ENCODE measurements at places on chromosomes 2 and 18.
A peak's percentile ranks its signal among the peaks of the same experiment; 100 is the strongest.

GRCh38 chr18:76791106-76791505, 31.3 kb upstream of the ZNF236 start:
- DNase-seq = peak; percentile 35

GRCh38 chr2:238380336-238380735, 46.4 kb upstream of the ASB1 start:
- no peak for DNase-seq

GRCh38 chr2:215504547-215504946, 68.7 kb upstream of the FN1 start:
- no peak for DNase-seq

GRCh38 chr2:198438331-198438730, 633.9 kb downstream of the PLCL1 start:
- DNase-seq = no peak

DNA sequence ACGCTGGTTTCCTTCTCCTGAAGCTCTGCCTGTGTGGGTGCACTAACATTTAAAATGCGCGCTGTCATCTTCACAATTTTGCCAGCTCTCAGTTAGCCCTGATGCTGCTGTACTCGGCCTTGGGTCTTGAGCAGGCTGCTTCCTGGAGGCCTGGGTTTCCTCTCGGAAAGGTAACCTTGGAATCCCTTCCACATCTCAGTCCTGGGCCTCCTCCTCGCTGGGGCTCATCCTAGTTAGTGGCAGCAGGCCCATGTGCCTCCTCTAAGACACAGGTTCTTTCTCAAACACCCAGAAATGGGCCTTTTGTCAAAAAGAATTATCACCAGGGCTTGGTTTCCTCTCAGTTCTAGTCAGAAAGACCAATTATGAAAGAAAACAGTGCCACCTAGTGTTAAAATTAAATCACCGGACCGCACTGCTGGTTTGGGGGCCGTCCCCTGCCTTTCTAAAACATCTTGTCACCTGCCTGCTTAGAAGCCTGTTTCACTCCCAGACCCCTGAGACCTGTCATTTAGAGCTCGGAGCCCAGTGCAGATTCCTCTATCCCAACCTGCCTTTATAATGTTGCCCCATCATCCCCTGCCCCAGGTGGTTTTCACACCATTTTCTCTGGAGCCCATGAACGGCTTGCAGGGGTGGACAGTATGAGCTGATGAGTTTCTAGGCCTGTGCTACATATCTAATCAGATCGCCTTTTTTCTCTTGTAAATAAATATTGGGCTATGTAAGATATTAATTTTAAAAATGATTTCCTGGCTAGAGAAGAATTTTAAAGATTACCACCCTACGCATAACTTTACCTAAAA, 42.4 kb downstream of the HK2 start:
- peak; percentile 79 for DNase-seq

- DNase-seq = peak; percentile 33
These were observed 181.6 kb downstream of the DNAH6 start for GRCh38 chr2:84697895-84698294.

- DNase-seq = peak; percentile 56
These were observed 658.0 kb upstream of the CDH2 start for GRCh38 chr18:28834889-28835288.

DNA sequence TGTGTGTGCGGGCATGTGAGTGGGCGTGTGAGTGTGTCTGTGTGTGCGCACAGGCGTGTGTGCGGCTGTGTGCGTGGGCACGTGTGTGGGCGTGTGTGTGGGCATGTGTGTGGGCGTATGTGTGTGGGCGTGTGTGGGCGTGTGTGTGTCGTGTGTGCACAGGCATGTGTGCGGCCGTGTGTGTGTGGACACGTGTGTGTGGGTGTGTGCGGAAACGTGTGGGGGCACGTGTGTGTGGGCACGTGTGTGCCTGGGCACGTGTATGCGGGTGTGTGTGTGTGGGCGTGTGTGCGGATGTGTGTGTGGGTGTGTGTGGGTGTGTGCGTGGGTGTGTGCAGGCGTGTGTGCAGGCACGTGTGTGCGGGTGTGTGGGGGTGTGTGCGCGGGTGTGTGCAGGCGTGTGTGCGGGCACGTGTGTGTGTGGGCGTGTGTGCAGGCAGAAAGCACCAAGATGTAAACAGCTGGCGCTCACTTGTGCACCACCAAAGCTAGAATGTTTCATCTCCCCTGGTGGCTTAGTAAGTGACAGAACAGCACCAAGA, 31.2 kb upstream of the ALKAL2 start:
- DNase-seq = no peak

DNA sequence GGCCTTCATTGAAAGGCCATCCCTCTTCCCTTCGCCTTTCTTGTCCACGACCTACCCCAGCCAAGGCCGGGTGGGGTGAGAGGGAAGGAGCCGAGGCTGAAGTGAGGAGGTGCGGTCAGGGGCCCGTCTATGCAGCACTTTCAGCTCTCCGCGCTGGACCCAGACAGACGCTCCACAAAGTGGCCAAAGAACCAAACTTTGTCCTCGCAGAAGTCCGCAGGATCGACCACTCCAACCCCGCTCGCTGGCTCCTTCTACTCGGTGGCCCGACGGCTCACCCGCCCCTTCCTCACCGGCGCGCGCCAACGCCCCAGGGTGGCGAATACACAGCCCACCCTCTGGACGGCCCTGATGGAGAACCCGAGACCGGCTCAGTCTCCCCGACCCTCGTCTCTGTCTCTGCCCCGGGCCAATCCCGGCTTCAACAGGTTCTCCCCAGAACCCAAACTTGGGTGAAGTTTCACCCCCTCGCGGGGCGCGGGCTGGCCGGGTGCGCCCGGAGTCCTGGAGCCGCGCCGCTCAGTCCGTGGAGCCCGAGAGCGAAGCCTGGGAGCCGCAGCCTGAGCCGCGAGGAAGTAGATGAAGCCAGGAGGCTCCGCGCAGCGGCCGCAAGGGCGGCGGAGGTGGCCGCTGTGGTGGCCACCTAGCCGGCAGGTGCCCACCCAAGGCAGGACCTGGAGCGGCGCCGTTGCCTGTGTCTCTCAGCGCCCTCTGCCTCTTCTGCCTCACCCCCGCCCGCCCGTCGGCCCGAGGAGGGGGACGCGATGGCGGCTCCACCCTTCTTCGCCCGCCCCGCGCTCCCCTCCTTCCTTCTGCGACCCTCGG, 26.7 kb upstream of the ALPP start:
- no peak for DNase-seq

DNA sequence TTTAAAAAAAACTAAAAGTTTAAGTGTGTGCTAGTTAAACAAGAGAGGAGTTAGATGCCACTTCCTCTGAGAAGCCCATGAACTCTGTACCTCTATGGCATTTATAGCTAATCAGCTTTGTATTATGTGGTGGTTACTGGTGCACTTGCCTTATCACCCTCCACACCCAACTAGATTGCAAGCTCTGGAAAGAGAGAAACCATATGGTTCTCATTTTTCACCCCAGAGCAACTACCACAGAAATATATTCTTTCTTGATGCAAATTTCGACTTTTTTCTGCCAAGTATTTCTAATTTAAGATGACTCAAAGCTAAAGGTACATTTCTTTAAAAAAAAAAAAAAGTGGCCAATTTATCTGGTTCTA, 24.2 kb downstream of the RAPH1 start:
- no peak for DNase-seq

- no peak for DNase-seq
These were observed 3.2 kb upstream of the DYTN start for GRCh38 chr2:206721256-206721920.

DNA sequence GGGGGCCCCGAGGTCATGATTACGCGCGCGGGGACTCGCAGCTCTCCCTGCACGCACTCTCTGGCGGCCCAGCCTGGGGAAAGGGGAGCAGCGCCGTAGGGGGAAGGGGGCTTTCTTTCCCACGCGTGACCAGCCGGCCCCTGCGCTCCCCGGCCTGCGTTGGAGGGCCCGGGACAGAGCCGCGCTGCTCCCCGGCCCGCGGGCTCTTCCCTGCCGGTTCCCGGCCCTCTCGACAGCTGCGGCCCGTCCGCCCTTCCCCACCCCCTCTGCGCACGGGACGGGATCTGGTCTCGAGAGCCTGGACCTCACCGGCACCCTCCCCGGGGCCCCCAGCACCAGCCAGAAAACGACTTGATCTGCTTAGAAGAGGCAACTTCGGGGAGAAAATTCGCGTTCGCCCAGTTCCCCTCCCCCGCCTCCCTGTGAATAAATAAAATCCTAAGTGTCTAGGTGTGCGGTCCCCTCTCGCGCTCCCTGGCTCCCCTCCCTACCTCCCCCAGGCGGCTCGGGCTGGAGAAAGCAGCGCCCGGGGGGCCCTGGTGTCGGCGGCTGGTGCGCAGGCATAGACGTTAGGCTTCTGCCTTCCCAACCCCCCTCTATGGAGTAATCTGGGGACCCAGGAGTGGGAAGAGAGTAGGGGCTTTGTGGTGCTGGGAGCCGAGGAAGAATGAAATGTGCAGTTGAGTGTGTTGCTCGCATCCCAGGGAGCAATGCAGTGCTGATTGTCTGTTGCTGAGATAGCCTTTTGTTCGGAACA, 803 bp upstream of the FIGN start:
- peak; percentile 70 for DNase-seq

- peak; percentile 27 for DNase-seq
These were observed 476.3 kb downstream of the TRIB2 start for GRCh38 chr2:13193075-13193474.

- peak; percentile 41 for DNase-seq
These were observed 177.7 kb upstream of the GULP1 start for GRCh38 chr2:188114014-188114413.

DNA sequence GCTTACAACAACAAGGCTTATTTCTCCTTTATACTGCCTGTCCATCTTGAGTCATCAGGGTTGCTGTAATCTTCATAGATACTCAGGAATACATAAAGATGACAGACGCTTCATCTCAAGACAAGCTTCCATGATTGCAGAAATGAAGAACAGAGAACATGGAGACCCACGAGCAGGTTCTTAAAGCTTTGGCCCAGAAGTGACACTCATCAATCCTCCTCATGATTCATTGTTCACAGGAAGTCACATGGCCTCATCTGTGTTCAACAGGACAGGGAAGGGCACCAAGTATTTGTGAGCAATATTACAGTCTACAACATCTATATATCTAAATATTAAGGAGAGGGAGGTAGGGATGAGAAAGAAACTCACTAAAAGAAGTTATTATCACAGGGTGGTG, 36.5 kb upstream of the PGAP1 start:
- DNase-seq = no peak

- peak; percentile 69 for DNase-seq
These were observed 115.3 kb downstream of the FHOD3 start for GRCh38 chr18:36412778-36413177.

DNA sequence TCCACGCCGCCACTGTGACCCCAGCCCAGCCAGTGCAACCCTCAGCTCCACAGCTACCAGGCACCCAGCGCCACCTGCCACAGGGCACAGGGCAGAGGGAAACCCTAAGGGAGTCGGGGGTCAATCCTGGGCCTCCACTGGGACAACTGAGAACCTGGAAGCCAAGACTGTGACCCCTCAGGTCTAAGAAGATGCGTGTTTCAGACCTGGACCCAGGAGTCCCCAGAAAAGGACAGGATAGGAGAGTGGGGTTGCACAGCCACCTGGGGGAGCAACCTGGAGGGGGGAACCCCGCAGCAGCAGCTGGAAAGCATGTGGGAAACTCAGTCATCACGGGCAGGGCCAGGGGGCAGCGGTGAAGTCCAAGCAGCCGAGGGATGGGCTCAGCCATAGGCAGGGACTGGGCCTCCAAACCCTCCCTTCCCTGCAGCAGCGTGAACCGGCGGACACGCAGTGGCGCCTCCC, 4.1 kb downstream of the ESPNL start:
- DNase-seq = no peak

GRCh38 chr2:236904389-236905263, 181.1 kb upstream of the COPS8 start:
- no peak for DNase-seq

- no peak for DNase-seq
These were observed 383.2 kb upstream of the SLC14A2 start for GRCh38 chr18:45232061-45232460.

- DNase-seq = no peak
These were observed 30.5 kb upstream of the TWIST2 start for GRCh38 chr2:238817382-238817781.

DNA sequence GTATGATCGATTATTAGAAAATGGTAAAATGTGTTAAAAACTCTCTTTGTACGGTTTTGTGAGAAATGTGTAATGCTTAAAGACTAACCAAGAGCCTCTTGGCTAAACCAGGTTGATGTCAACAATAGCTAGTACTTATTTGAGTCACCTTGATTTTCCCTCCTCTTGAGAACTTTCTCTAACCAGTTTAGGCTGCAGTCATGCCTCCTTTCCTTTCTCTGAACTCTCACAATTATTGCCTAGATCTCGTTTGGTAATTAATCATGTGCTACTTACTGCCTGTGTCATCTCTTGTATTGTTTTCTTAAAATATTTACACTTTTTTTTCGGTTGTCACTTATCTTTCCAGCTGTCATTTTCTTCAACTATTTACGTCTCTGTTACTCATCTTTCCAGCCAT, 1.1 kb upstream of the EPC2 start:
- DNase-seq = no peak

- DNase-seq = peak; percentile 71
These were observed 9.7 kb downstream of the DOK1 start for GRCh38 chr2:74564222-74564621.

- no peak for DNase-seq
These were observed 140.1 kb downstream of the LNPK start for GRCh38 chr2:175861958-175862357.

GRCh38 chr2:239927424-239927981, 97.6 kb downstream of the NDUFA10 start:
- peak; percentile 95 for DNase-seq

- DNase-seq = peak; percentile 68
These were observed 65.7 kb downstream of the RRM2 start for GRCh38 chr2:10188211-10188610.

DNA sequence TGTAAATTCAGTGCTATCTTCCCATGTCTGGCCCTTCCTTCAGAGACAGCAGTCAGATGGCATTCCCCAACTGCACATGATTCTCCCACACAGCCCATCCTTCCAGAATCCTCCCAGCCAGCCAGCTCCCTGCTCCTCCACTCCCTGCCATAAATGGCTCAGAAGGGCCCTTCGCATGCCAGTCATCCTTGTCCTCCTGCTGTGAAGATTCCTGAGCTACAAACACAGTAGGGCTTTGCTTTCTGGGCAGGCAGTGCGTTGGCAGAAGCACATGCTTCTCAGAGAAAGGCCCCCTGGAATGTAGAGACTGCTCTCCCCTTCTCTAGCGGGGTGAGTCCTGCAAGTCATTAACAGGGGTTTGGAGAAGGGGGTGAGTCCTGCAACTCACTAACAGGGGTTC, 71.9 kb downstream of the TEX51 start:
- DNase-seq = no peak

- DNase-seq = no peak
These were observed 30.3 kb upstream of the SAP130 start for GRCh38 chr2:128058114-128058513.

DNA sequence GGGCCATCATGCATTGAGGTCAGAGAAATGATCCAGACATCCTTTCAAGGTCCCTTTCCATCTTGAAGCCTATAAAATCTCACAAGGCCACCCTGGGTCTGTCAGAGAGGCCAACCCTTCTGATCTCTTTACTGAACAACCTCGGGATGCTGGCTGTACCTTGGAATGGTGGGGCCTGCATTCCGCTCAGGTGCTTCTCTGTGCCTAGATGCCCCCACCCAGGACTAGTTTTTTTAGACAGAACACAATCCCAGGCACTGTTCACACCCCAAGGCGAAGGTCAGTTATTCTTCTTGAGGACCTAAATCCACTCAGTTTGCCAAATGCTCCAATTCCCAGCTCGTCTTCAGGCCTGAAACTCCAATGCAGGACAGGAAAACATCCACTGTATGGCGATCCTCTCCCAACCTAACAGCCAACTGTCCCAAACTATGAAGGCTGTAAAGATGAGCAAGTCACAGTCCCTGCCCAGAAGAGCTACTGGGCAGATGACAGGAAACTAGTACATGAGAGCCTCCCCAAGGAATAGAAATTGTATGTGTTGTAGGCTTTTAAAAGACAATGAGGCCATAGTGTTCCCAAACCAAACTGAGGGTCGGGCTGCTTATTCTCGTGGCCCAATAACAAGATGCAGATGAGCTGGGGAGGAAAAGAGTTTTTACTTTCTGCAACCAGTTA, 154.4 kb upstream of the ACAA2 start:
- DNase-seq = no peak
